Hindlimb muscle (tissue), 1 donor: ENCODE measurements at places on chromosomes 12 and 14. TPM values are rescaled to one million over a fixed set of nuclear protein-coding genes. Genes with fewer than 3 reads are reported as not detected.

- DNase-seq = no peak
Measured at GRCh38 chr12:54562750-54563356, 13.5 kb downstream of the PDE1B start.

DNA sequence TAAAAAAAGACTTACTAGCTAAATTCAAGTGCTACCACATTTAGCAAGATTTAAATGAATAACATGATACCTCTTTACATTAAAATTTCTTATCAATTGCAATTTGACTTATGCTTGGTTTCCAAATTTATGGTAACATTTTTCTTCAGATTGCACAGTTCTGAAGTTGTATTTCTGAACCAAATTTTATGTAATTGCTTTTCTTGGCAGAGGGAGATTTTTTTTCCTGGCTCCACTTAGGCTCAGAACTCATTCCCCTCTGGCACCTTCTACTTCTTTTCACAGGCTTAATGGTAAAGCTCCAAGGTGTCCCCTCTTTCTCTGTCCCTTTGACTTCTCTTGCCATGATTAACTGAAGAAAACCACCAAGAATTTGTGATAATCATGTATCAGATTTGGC, 99.8 kb upstream of the TMTC1 start:
- DNase-seq = no peak

DNA sequence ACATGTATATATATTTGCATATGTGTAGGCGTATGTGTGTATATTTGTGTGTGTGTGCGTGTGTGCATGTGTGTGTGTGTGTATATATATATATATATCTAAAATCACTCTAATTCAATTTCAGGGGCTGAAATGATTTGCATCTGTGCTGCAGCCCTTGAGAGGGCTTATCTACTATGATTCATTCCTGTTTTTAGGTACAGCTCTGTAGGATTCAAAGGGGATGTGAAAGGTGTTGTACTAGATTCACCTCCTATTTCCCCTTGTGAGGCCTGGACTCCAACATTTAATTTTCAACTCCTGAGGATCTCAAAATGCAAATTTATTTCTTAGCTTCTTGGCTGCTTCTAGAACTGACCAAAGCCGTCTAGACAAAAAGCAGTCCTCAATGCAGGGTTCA, 11.1 kb downstream of the ERP27 start:
- no peak for DNase-seq

- DNase-seq = no peak
Measured at GRCh38 chr14:72433511-72433910, 460.4 kb downstream of the DPF3 start.

GRCh38 chr12:71134405-71134804, 23.4 kb downstream of the TSPAN8 start:
- DNase-seq = no peak

GRCh38 chr12:27824126-27824842, 44.2 kb upstream of the MANSC4 start:
- DNase-seq = no peak

- no peak for DNase-seq
Measured at GRCh38 chr12:118361092-118361404, 11.7 kb downstream of the TAOK3 start.

DNA sequence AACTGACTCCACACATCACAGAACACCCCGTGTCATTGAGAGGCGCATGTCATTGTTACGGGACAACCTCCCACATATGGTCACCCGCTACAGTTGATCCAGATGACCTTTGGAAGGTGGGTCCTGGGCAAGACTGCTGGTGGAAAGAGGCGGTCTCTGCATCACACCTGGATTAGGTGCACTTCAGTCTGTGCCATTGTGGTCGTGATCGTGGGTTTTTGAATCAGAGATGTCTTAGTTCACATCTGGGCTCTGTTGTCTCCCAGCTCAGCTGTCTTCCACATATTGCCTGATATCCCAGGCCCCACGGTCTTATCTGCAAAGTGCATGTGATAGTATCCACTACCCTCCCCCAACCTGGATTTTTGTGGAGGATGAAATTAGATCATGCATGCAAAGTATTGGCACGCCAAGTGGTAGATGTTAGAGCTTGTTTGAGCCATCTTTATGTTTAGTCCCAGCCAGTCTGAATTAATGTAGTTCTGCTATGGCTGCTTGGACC, 208.7 kb upstream of the FOXN3 start:
- DNase-seq = no peak

- DNase-seq = peak; percentile 79
Measured at GRCh38 chr14:69715725-69716477, 51.0 kb upstream of the SRSF5 start.

GRCh38 chr12:46815809-46816208, 10.0 kb downstream of the SLC38A4 start:
- no peak for DNase-seq

DNA sequence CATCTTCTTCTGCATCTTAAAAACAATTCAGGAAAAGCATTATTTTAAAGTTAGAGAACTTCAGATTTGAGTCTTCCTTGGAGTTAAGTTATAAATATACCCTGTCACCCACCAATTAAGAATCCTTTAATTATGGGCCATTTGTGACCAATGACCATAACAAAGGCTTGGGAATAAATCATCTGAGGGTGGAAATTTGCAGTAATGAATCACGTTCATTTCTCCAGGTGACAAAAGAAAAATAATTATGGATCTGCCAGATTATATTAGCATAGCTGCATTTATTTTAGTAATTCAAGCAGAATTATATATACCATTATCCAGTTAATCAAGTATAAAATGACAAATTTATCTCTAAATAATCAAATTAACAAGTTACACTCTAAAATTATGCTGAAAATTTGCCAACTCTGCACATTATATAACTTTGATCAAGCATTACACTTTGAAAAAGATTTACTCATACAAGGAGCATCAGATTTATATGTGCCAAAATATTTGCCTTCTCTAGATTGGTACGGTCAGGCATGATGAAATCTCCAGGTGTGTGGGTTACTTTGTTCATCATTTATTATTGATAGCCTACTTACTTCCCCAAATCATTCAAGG, at the start of gene OR4K14:
Gene OR4K14, minus strand, starts transcription at position 51 of the 609 bp plus-strand sequence. CDS start 4,114 bp downstream, outside the sequence.
- no peak for DNase-seq

DNA sequence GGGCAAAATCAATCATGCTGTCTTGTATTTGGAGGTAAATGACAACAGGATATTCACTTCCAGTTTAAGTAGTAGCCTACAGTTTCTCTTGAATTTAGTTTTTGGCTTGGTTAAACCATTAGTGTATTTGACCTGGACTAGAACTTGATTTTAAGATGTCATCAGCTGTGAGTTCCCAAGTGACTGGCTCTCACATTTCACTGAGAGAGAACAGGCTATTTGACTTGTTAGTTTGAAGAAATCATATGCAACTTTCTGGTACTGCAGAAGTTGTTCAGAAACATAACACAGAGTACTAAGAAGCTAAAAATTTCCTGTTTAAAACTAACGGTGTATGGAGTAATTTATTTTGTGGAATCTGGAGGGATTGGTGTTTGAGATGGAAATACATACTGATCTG, 22.3 kb downstream of the MNAT1 start:
- no peak for DNase-seq

DNA sequence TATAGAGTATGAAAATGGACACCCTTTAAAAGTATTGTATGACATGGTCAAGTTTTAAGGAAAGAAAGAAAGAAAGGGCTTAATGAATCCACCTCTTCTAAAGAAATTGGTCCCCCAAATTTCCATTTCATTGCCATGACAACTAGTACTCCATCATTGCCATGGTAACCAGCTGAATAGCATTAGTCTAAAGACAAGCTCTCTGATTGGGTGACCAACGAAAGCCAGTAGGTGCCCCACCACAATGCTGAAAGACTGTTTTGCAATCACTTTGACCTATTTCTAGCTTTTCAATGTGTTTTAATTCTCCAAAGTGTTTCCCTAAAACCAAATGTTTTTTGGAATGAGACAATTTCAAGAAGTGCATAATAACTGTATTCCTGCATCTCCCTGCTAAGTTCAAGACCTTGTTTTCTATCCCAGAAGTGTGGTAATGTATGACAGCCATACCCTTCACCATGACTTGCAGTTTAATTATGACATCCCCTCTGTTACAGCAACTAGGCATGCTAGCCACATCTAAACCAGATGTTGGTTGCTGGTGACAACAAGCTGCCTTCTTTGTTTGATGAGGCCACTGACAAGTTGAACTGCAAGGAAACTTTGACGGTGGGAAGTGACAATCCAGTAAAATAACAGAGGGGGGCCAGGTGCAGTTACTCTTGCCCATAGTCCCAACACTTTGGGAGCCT, 46.7 kb downstream of the KICS2 start:
- no peak for DNase-seq

EFS gene
- 56.9 TPM for polyA plus RNA-seq

PARPBP gene
- 4.7 TPM for polyA plus RNA-seq

CCNB1IP1 gene
- 58.8 TPM for polyA plus RNA-seq

FBXL14 gene
- 5.5 TPM for polyA plus RNA-seq
